NCI-H460 (cell line): ENCODE measurements at places on chromosomes 12 and 14. TPM values are rescaled to one million over a fixed set of nuclear protein-coding genes. Genes with fewer than 3 reads are reported as not detected.
A peak's percentile ranks its signal among the peaks of the same experiment; 100 is the strongest.

MYO1A gene
- total RNA-seq: not detected in 2 replicates

TMEM30B gene
- total RNA-seq: not detected in 2 replicates

KRT3 gene
- total RNA-seq: not detected in 2 replicates

MYF6 gene
- not detected in 2 replicates for total RNA-seq

ZNF605 gene
- 12.6 and 17.3 TPM in 2 replicates for total RNA-seq

HOXC12 gene
- not detected in 2 replicates for total RNA-seq

TMTC2 gene
- total RNA-seq: 9.0 and 10.8 TPM in 2 replicates

GRCh38 chr14:23364164-23365035 is 572 bp downstream of the EFS start:
- DNase-seq: no peak

DNA sequence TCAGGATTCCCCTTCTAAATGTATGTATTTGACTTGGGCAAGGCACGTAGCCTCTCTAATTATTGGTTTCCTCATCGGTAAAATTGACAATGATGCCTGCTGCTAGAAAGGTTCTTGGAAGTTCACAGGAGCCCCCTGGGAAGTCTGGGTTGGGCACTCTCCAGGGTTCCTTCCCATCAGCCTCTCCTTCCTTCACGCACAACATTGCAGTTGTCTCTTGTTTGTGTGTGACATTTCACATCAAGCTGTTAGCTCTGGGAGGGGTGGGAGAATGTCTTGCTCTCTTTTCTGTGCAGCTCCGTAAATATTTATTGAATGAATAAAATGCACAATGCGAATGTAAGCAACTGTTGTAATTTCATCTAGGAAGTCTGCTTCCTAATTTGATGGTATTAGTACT is 153.2 kb upstream of the PRICKLE1 start:
- DNase-seq: peak; percentile 98

DNA sequence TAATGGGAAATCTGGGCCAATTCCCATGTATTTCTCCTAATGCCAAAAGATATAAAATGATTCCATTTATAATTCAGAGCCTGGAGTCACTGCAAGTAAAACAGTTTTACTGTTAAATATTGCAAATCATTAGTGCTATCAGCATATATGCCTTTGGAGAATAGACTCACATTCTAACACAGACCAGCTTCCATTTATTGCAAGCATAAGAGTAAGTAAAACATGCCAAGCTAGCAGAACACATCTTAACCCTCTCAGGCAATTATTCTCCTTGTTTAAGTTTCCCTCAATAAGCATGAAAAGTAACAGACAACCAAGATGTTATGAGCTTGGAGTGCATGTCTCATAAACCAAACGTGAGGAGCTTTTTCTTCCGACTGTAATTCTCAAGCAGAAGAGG is 173.9 kb upstream of the GRIP1 start:
- no peak for DNase-seq

- DNase-seq: no peak
Measured at GRCh38 chr12:109191621-109192250, 75.3 kb downstream of the ACACB start.

DNA sequence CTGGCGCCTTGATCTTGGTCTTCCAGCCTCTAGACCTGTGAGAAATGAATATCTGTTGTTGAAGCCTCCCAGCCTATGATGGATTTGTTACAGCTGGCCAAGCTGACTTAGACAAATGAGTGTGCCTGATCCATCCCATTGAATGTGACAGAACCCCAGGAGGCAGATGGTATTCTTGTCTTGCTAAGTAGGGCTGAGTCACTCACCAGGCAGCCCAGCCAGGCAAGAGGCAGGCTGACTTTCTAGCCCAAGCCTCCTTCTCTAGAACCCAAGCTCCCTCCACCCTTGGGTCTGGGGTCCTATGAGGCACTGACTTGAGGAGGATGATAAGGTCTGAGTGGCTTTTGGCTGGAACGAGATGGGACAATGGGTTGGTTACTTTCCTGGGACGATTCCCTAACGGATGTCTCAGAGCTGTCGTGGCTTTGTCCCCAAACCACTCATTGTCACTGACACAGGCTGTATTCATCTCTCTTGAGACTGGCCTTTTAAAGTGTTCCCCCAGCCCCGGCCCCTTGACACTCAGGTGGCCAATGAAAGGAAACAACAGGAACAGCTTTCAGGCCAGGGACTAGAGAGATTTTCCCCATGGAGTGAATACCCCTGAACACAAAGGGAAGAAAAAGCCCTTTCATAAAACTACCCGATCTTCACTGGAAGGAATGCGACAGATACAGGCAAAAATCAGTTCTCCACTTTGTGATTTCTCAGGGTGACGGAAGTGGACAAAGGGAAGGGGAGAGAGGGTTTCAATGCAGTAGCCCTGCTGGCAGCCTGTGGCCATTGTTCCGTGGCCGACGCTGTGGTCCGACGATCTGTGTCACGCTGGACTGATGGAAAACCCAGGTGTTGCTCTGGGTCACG is 264.2 kb downstream of the AACS start:
- DNase-seq: no peak

- no peak for DNase-seq
Measured at GRCh38 chr12:49899921-49900320, 3.8 kb downstream of the FAIM2 start.

DNA sequence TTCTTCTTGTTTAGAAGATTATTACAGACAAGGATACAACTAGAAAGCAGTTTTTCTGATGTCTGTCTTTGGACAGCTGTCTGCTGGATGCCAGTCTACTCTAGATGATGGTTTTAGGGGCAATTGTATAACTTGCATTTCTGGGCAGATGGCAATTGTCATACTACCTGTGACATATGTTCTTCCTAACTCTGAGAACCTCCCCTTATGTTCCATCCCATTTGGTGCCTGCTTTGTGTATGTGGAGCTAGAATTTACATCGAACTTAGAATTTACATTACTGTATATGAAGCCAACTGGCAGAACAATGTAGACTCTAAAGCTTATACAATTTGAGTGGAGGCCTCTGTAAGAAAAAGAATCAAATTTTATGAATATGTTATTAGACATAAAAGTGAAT is 430.2 kb upstream of the SEL1L start:
- DNase-seq: no peak

GRCh38 chr12:124566997-124567672 is at the start of gene NCOR2:
TSS of gene NCOR2 (minus strand) at chr12:124567612. CDS start at chr12:124495251, 72,361 bp downstream.
- DNase-seq: no peak

DNA sequence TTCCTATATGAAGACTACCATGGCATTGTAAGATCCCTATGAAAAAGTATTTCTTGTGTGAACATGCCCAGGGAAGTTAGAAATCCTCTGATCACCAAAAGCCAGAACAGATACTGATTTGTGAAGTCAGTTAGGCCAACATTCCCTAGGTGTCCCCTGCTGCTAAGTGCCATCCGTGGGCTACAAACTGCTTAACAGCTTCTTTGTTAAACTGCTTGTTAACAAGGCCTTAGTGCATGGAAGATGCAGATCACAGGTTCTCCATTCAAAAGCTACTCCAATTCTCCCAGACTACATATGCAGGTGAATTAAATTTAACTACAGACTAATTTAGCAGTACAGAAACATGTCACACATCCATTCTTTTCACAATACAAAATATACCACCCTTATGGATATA is 108.2 kb downstream of the PRICKLE1 start:
- no peak for DNase-seq

GRCh38 chr12:96249196-96250118 is 55.3 kb downstream of the ELK3 start:
- no peak for DNase-seq

DNA sequence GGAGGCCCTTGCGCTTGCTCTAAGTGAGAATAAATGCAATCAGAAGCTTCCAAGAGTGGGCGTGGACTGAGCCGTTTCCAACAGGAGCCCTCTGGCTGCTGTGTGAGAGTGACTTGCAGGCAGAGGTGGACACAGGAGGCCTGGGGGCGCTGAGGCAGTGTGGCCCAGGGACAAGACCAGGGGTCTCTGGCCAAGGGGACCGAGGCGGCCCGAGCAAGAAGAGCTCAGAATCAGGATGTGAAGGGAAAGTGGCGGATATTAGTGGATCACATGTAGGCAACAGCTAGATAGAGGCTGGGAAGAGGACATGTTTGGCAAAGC is 8.6 kb downstream of the RIMBP2 start:
- DNase-seq: no peak

DNA sequence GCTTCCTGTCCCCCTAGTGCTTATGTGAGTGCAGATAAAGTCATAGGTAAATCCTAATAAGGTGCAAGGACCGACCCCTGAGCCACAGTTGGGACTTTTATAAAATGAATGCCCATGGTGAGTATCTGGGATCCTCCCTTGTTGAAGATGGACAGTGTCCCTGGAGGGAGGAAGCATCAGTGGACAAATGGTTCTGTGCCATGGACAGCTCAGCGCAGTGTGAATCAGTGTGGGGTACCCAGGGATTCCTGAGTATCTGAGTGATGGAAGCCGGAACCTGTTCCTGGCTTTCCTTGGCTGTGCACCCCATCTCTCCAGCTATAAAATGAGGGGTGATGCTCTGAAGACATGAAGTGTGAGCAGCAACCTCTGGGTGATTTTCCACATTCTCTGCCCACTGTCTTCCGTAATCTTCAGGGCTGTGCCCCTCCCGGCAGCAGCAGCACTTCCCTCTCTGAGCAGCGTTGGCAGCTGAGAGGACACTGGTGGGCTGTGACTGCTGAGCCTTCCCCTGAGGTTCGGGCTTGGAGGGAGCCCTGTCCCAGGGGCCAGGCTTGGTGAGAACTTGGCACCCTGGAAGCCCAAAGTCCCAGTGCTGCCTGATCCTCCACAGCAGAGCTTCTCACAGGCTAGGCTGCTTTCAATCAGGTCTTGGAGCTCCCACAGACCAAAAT is 25.0 kb downstream of the VCPKMT start:
- DNase-seq: no peak

DNA sequence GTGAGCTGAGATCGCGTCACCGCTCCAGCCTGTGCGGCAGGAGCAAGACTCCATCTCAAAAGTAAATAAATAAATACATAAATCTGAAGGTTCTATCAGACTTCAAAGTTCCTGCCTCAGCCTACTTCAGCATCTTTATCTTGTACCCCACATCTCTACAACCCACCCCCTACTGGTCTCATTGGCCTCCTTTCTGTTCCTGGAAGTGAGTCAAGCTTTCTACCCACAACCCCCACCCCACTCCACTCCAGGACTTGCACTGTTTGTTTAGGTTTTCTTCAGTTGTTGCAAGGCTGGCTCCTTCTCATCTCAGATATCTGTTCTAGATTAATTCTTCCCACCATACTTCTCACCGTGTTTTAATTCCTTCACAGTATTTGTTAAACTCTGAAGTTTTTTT is 714 bp upstream of the PSMC6 start:
- DNase-seq: no peak

GRCh38 chr12:65740506-65740872 is 83.8 kb upstream of the HMGA2 start:
- no peak for DNase-seq
